ENCODE measurements at places on chromosomes 4 and X. TPM values are rescaled to one million over a fixed set of nuclear protein-coding genes. Genes with fewer than 3 reads are reported as not detected.
A peak's percentile ranks its signal among the peaks of the same experiment; 100 is the strongest.

Gene DCUN1D4
- total RNA-seq, result 58.6 TPM

DNA sequence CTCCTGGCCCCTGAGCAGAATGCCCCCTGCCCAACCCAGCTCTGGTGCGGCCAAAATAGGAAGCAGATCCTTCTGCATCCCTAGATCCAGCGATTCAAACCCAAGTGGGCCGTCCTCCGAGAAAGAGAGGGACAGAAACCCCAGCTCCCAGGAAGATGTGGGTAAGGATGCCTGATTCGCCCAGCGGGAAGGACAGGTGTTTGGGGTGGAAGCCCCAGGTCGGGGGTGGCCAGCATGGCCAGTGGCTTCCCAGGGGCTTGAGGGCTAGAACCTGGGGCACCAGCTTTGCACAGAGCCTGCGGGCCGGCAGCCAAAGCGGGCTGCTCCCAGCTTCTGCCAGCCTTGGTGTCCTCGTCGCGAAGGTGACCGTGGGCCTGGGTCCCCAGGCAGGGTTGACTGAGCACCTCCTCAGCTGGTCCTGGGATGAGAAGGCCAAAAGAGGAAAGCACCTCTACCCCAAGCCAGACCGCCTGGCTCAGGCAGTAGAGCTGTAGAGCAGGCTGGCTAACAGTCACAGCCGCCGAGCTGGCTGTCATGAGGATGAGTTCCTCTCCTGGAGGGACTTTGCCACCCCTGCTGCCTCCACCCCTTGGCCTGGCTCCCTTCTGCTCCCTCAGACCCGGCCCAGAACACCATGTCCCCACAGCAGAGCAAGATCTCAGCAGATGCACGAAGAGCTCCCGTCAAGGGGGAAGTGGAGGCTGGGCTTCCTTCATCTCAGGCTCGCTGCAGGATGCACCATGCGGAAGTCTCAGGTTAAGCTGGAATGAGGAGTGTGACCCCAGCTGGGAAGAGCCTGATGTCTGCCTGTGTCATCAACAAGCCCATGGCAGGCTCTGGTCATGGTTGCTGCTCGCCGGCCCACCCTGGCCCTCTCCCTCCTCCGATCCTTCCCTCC is 59.9 kb downstream of the CPZ start:
- no peaks in the 10 kb centered on the region for H3K4me1 ChIP-seq
- H3K27me3 ChIP-seq, result peaks cover 7% of the 10 kb centered on the region

DNA sequence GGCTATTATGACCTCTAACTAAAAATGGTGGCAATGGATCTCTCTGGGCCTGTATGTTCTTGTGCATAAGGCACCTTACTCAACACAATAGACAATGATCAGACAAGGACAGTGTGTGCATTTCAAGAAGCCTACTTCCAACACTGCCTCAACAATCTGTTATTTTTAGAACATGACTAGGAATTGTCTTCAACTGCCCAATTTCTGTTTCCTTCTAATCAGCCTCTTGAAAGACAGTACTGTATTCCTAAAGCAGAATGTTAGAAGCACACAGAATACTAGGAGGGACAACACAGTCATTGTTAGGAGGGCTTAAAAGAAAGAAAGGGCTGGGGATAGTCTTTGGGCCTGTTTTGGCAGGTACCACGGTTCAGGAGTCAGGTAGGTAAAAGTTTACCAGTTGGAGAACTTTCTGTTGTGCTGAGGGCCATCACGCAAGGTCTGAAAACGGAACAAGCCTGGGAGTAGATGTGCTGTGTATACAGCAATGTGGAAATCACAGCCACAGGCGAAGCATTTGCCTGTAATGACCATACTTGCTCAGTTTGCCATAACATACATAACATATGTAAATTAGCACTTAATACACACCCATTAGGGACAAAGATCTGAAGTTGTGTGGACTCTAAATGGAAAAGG is 100.8 kb upstream of the ATXN3L start:
- no peak overlapping the region for H3K27ac ChIP-seq
- no peaks in the 10 kb centered on the region for H3K36me3 ChIP-seq
- no peak for DNase-seq
- H3K4me1 ChIP-seq, result peaks cover 21% of the 10 kb centered on the region
- no peaks in the 10 kb centered on the region for H3K27me3 ChIP-seq

Gene HSD17B13
- under 0.01 TPM for total RNA-seq

DNA sequence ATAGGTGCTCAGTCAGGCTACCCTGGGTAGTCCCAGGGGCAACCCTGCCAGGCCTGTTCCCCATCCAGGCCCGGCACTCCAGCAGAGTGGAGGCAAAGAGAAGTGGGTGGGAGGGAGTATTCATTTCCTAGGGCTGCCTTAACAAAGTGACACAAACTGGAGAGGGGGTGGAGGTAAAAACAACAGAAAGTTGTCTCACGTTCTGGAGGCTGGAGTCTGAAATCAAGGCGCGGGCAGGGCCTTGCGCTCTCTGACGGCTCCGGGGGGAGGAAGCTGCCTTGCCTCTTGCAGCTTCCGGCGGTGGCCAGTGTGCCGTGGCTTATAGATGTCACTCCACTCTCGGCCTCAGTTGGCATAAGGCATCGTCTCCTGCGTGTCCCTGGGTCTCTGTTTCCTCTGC is 90.8 kb downstream of the DCTD start:
- no peak overlapping the region for H3K4me3 ChIP-seq
- no peak overlapping the region for H3K27ac ChIP-seq
- H3K27me3 ChIP-seq, result peaks cover 17% of the 10 kb centered on the region

DNA sequence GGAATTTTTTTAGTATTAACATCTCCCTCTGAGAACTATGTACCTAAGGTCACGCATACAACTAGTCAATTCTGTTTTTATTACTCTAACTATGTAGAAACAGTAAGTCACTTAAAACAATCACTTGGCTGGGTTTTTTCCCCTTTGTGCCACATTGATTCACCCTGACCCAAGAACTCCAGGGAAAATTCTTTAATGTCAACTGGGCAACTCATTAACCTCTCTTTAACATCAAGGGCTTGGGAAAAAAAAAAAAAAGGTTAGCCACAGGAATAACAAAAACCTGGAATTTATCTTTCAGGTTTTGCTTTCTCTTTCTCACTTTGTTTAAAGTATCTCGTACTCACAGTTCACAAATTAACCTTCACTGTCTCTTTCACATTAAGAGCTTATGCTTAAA is 8.1 kb downstream of the RPL9 start:
- no peak overlapping the region for H3K27ac ChIP-seq
- DNase-seq, result no peak
- H3K4me1 ChIP-seq, result peaks cover 5% of the 10 kb centered on the region
- peaks cover 57% of the 10 kb centered on the region for H3K36me3 ChIP-seq
- H3K27me3 ChIP-seq, result no peaks in the 10 kb centered on the region

Gene CDS1
- under 0.01 TPM for total RNA-seq

GRCh38 chr4:67546004-67546356 is 677 bp upstream of the CENPC start:
- H3K4me3 ChIP-seq, result peak overlapping the region; percentile 93
- H3K27ac ChIP-seq, result no peak overlapping the region
- H3K36me3 ChIP-seq, result peaks cover 3% of the 10 kb centered on the region

DNA sequence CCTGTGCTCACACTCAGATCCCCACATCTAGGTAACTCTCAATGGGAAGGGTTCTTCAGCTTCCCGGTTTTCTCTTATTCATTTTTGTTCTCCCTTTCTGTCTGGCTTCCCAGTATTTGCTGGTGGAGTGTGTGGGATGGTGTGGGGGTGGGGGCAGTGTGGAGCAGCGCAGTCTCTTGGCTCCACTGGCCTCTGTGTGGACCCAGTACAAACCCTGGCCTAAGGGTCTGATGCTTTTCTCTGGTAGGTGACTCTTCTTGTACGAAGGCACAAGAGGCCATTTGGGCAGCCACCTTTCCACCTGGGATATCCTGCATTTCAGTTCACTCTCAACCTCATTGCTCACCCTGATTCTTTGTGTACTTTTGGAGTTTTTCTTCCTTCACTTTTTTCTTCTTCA is 71.3 kb downstream of the NBDY start:
- H3K27me3 ChIP-seq, result peaks cover 3% of the 10 kb centered on the region
- H3K4me1 ChIP-seq, result no peaks in the 10 kb centered on the region
- DNase-seq, result no peak
- no peak overlapping the region for H3K27ac ChIP-seq
- H3K36me3 ChIP-seq, result no peaks in the 10 kb centered on the region

Gene CYP4V2
- total RNA-seq, result 29.0 TPM

DNA sequence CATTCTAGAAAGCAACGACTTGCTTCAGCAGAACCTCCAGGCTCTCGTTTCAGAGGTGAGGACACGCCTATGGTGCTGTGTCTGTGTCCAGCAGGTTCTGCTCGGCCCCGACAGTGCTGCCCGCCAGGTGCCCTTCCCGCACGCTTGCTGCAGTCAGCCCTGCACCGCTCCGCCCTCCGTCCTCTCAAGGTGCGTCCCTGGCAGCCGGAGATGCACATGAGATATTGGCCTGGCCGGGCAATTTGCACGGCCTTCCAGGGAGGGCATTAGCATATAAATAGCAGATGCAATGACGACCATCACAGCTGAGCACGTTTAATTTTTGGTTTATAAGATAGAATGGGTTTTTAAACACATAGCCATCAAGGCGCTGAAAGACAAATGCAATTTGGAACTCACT is 14.4 kb downstream of the UVSSA start:
- no peak for DNase-seq
- no peak overlapping the region for H3K27ac ChIP-seq
- H3K27me3 ChIP-seq, result no peaks in the 10 kb centered on the region

Gene F8A3
- 0.88 TPM for total RNA-seq

DNA sequence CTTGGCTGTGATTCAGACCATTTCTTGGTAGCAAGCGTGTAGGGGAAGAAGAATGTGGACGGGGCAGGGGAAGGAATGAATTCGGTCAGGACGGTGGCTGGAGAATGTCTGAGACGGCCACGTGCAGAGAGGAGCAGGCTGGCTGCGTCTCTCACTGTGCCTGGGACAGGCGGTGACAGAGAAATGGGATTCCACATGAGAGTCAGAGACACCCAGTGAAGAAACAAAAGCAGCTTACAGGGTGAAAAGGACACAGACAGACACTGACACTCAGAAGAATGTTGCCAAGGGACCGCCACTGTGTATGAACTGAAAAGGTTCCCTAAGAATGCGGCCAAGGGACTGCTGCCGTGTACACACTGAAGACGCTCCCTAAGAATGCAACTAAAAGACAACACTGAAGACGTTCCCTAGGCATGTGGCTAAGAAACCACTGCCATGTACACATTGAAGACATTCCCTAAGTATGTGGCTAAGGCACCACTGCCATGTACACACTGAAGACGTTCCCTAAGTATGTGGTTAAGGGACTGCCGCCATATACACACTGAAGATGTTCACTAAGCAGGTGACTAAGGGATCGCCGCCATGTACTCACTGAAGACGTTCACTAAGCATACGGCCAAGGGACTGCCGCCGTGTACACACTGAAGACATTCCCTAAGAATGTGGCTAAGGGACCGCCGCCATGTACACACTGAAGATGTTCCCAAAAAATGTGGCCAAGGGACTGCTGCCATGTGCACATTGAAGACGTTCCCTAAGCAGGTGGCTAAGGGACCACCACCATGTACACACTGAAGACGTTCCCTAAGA is 49.1 kb downstream of the DHRSX start:
- H3K4me3 ChIP-seq, result peak overlapping the region; percentile 38
- no peaks in the 10 kb centered on the region for H3K27me3 ChIP-seq
- H3K36me3 ChIP-seq, result no peaks in the 10 kb centered on the region

DNA sequence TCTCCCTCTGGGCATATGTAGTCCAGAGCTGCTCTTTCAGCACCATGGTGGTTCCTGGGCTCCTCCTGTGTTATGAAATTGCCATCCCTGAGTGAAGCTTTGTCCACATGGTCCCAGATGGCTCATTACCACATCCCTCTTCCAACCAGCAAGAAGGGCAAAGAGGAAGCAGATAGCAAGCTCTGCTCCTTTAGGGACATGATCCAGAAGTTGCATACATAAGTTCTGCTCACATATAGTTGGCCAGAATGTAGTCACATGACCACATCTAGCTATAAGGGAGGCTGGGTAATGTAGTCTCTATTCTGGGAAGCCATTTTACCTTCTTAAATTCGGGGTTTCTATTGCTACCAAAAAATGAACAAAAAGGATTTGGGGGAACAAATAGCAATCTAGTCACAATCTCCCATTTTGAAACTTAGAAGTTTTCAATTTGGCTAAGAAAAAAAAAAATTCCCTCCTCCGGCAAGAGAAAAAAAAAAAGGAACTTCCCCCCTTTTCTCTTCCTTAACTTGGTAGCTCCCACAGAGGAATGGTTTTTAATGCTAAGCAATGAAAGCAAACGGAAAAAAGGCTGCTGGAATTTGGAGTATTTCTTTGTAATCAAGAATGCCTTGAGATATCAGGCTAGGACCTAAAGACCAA is 88.2 kb upstream of the USP9X start:
- H3K36me3 ChIP-seq, result no peaks in the 10 kb centered on the region
- no peaks in the 10 kb centered on the region for H3K4me1 ChIP-seq
- H3K27ac ChIP-seq, result peak overlapping the region; percentile 39
- DNase-seq, result peak; percentile 59

GRCh38 chr4:76624241-76624681 is 189.2 kb downstream of the SHROOM3 start:
- peak; percentile 90 for DNase-seq
- peak overlapping the region; percentile 33 for H3K4me3 ChIP-seq
- peaks cover 31% of the 10 kb centered on the region for H3K4me1 ChIP-seq
- H3K27me3 ChIP-seq, result no peaks in the 10 kb centered on the region
- H3K27ac ChIP-seq, result peak overlapping the region; percentile 88

DNA sequence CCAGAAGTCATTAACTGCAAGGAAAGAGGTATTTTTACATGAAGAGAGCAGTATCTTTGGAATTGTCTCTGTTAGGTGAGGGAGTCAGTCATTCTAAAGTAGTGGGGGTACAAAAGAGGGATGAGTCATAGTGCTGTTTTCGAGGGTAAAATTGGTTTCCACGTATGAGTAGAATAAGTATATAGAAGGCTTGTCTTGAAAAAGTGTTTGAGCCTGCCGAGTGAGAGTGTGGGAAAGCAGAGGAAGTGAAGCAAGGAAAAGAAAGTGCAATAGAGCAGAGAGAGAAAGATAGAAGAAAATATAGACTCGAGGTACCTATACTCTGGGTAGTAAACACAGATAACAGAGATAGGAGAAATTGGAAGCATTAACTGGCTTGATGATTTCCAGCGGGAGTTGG is 696.4 kb downstream of the DMD start:
- no peaks in the 10 kb centered on the region for H3K36me3 ChIP-seq
- no peaks in the 10 kb centered on the region for H3K27me3 ChIP-seq
- H3K4me1 ChIP-seq, result no peaks in the 10 kb centered on the region

Gene TLR10
- total RNA-seq, result under 0.01 TPM

- H3K4me3 ChIP-seq, result no peak overlapping the region
- peaks cover 31% of the 10 kb centered on the region for H3K4me1 ChIP-seq
- H3K36me3 ChIP-seq, result no peaks in the 10 kb centered on the region
These were observed 285.4 kb upstream of the BOD1L1 start for GRCh38 chr4:13912966-13913365.

GRCh38 chrX:6738518-6739470 is 203.9 kb upstream of the VCX3A start:
- no peak overlapping the region for H3K27ac ChIP-seq
- no peak for DNase-seq
- no peak overlapping the region for H3K4me3 ChIP-seq
- no peaks in the 10 kb centered on the region for H3K36me3 ChIP-seq
- H3K27me3 ChIP-seq, result no peaks in the 10 kb centered on the region
